Activated CD8-positive, alpha-beta T cell treated with anti-CD3 and anti-CD28 coated beads, Interleukin-2, amount 10 ng/mL, durations not matched to agents 7 days and 5 days (primary cell): ENCODE measurements at places on chromosomes 3 and 15. TPM values are rescaled to one million over a fixed set of nuclear protein-coding genes. Genes with fewer than 3 reads are reported as not detected.

DNA sequence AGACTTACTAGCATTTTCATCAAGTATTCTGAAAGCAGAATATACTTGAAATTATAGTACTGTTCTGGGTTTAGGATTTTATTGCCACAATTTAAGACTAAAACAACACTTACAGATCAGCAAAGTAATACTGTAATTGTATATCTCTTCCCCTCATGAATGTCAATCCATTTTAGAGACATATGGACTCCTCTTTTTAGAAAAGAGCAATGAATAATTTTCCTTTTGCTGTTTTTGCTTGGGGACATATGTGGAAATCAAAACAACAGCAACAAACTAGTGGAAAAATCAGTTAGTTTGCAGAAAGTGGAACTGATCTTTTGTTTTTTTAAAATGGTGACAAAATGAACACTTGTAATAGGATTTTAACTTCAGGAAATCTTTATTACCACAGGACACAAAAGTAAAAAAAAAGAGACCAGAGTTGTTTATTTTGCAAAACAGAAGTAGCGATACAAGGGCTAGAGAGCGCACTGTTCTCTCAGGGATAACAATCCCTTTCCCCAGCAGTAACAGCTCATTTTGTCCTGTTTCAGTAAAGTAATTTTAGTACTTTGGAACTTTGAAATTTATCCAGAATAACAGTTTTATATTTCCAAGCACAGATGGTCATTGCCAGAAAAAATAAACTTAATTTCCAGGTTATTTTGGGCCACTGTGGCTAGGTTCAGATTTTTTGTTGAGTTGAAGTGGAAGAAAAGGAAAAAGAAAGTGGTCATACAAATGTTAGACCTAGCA is 17.1 kb downstream of the LEKR1 start:
- no peak for DNase-seq

- DNase-seq, result no peak
Observed at GRCh38 chr3:18112674-18113375, 312.3 kb downstream of the SATB1 start.

GRCh38 chr15:78822514-78822913 is 11.2 kb upstream of the ADAMTS7 start:
- no peak for DNase-seq

DNA sequence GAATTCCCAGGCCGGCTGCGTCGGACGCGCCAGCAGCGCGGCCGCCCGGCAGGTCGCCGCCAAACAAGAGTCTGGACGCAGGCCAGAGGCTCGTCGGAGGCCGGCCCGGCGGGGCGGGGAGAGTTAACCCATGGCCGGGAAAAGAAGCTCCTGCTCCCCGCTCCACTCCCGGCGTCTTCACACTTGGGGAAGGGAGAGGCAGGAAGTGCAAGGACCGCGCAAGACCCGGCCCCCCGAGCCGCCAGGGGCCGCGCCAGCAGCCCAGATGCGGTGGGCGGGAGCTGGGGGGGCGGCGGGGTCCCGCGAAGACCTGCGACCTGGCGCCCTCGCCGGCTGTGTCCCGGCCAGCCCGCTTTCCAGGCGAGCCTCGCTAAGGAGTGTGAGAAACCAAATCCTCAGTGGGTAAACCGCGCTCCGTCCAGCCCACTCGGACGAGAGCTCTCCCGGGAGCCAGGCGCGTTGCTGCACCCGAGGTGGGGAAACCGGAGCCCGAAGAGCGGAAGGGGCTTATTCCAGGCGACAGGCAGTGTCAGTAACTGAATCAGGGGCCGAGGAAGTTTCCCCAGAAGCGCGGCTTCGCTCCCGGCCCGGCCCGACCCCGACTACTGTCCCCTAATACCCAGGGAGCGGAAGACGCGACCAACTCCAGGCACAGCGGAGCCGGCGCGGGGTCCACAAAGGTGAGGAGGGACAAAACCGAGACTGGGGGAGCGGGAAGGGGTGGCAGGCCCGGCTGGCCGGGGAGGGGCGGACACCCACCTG is 721 bp downstream of the ADAMTS7 start:
- no peak for DNase-seq

GRCh38 chr3:186938716-186939115 is 8.4 kb downstream of the ST6GAL1 start:
- no peak for DNase-seq

- DNase-seq, result no peak
Observed at GRCh38 chr15:71275098-71275497, 159.8 kb downstream of the THSD4 start.

The GOLGA6L25 gene
- total RNA-seq, result not detected
